Stimulated activated CD4-positive, alpha-beta T cell treated with anti-CD3 and anti-CD28 coated beads, Interleukin-1b, Interleukin-23, amount 100 ng/mL, for 4 hours (primary cell): ENCODE measurements at places on chromosomes 6 and 20.
A peak's percentile ranks its signal among the peaks of the same experiment; 100 is the strongest.

DNA sequence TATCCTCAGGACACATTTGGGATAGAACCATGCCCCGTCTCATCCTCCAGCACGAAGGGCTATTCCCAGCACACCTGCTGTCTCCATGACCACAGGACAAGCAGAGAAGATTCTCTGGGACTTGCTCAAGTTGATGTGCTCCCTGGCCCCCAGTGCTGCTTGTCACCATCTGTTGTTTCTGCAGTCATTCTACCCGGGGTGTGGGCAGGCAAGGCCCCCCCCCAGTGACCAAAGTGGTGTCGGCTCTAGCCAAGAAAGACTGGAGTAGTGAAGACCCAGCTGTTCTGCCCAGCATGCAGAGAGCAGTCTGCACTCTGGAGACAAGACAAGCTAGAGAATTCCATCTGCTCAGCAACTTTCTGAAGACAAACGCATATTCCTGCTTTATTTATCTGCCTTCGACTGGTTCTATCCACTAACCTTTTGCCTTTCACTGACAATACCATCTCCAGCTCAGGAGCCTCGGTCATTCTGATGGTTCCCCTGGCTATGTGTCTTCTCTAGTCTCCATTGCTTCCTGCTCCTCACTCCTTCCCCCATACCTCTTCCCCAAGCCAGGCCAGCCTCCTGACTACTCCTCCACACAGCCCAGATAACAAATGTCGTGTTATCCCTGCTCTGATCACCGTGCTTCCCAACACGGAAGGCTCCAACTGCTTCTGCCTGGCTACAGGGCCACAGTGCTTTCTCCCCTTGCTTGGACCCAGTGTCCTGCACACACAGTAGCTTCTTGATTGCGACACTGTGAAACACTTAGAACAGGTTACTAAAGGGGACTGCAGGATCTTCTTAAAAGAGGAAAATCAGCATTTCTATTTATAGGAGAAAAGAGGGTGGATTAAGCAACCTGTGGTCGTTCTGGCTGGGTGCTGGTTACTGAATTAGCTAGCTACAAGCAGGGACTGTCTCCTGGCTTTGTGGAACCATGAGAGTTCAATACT, 86.7 kb upstream of the EMILIN3 start:
- no peak for DNase-seq

- no peak for DNase-seq
These were observed 351.2 kb upstream of the MAP3K7 start for GRCh38 chr6:90938122-90938521.

- DNase-seq: no peak
These were observed 38.1 kb downstream of the SYNE1 start for GRCh38 chr6:152598901-152599537.

GRCh38 chr6:106334646-106335448, 9.3 kb upstream of the ATG5 start:
- peak; percentile 19 for DNase-seq

- DNase-seq: no peak
These were observed 103.4 kb upstream of the FRMD1 start for GRCh38 chr6:168182366-168182765.

GRCh38 chr6:134589512-134589911, 271.6 kb upstream of the SGK1 start:
- no peak for DNase-seq

DNA sequence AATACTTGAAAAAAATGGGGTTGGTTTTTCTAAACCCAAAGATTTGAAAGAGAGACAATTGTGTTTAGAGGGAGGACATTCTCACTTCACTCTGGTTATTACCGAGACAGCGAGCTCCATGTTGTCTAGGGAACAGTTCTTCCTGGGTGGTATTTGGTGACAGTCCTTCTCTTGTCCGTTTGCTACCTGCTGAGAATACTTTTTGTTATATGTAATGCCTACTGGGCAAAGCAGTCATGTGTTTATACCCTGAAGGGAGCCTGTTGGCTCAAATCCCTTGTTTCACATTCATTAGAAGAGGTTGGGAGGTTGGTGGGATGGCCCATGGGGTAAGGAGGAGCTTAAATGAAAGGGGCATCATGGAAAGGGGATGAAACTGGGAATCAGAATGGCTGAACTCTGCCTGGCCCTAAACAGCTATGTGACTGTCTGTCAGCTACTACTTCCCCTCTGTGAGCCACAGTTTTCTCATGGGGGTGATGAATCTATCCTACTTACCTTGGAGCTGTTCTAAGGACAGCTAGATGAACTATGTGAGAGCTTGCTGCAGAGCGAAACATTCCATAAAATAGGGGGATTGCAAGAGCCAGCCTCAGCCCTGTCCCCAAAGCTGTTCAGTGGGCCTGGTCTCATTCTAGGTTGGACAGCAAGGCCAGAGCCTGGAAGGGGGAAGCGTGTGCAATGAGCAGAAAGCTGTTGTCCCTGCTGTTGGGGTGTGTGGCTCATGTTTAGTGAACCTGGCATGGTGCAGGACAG, 43.5 kb downstream of the FNDC1 start:
- no peak for DNase-seq
